Lower leg skin (tissue), 4 donors: ENCODE measurements at places on chromosomes 12 and 14. TPM values are rescaled to one million over a fixed set of nuclear protein-coding genes. Genes with fewer than 3 reads are reported as not detected.

- DNase-seq = no peak
Observed at GRCh38 chr14:88303041-88303440, 20.0 kb downstream of the KCNK10 start.

- no peak for DNase-seq
Observed at GRCh38 chr12:101051151-101051550, 158.9 kb downstream of the SLC5A8 start.

DNA sequence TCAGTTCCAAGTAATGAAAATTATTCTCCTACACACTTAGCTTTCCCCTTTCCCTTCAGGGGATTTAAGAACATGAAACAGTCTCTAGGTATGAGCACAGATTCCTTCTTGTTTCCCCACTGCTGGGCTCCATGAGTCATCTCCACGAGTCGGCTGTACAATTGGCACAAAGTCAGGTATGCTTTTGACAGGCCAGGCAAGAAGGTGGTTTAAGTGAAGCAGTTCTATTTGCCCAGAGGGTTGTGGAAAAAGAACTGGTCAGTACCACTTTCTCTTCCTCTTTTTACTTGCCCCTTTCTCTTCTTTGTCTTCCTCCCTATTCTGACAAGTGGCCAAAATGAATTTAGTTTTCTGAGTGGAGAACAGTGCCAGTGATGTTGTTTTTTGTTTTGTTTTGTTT is 16.3 kb downstream of the DYNC1H1 start:
- peak; percentile 86 for DNase-seq

- DNase-seq = no peak
Observed at GRCh38 chr14:83291714-83292113, 1758.1 kb upstream of the SEL1L start.

Gene ADSS1
- total RNA-seq = 6.1 TPM

DNA sequence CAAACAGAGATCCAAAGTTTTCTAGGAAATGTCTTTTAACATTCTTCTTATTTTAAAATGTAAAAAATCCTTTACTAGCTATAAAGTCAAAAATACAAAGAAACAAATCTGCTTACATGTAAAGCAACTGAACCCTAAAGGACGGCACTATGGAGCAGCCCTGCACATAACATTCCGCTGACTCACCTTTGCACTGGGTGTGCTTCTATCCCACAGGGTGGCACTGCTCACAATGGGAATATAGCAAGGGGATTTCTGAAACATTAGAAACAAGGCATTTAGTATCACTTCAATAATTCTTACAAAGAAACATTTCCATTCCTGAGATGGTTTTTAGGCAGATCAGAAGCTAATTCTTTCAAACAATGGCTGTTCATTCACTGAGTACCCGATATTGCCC is 94.3 kb downstream of the C12orf42 start:
- DNase-seq = no peak

Gene CCDC196
- not detected for total RNA-seq

Gene GPR162
- 0.65 TPM for total RNA-seq

- DNase-seq = no peak
Observed at GRCh38 chr14:50785457-50786063, 45.4 kb downstream of the NIN start.

- peak; percentile 59 for DNase-seq
Observed at GRCh38 chr14:100076606-100077005, 11.4 kb downstream of the EVL start.

Gene TSHR
- total RNA-seq = not detected

- DNase-seq = no peak
Observed at GRCh38 chr12:90585640-90586304, 369.2 kb downstream of the CCER1 start.

DNA sequence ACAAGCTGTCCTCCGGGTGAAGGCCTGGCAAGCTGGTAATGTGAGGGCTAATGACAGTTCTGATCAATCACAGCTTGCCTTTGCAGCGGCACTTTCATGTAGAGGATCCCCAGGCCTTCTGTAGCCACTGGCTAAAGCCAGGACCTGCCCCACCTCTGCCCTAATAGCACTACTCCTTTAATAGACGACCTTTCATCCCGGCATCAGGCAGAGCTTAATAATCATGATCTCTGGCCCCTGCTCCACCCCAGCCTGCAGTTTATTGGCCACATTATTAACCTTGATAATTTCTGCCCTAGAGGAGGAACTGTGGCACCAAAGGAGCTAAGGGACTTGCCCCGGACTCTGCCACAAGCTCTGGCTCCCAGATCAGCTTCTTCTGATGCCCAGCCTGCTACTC is 142.3 kb upstream of the TBX3 start:
- no peak for DNase-seq

DNA sequence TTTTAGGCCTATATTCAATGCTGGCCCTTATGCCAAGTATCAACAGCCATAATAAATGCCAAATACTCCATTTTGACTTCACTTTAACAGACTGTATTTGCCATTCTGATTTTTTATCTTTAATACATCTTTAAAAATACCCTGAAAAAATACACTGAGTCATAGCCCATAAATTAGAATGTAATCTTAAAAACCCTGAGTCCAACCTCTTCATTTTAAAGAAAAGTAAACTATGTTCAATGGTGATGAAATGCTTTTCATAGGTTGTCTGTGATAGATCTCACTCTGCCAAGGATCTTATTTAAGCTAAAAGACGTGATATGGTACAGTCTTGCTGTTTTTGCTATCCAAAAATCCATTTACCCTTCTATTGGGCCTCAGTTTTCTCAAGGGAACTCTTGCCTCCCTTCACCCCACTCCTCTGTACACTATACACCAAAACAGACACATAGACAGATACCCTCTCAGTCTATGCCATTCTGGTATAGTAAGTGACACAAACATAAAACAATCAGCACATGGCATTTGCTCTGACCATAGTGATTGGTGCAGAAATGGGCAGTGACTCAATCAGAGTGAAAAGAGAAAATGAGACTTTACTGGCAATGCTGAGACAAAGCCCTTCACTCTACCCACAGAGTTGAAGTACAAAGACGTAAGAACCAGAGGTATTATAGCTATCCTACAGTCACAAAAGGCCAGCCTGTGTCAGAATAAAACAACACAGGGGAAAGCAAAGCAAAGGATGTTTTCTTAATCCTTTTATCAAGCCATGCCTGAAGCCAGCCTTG is 49.1 kb downstream of the BTG1 start:
- DNase-seq = no peak

DNA sequence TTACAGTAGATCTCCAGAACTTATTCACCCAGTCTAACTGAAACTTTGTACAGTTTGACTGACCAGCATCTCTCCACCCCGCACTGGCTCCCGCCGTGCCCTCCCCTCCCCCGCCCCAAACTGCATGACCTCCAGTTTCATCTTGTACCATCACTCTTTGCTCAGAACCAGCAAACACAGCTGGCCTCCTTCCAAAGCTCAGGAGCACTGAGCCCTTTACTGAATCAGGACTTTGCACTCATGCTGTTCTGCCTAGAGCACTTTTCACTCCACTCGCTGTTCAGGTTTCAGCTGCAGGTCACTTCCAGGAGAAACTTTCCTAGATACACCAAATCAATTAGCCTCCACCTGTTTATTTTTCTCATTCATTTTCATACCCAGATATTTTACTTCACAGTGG is 455.3 kb upstream of the PDE3A start:
- DNase-seq = no peak

Gene PLEKHD1
- total RNA-seq = 0.13 TPM

Gene GPRC5D
- not detected for total RNA-seq

DNA sequence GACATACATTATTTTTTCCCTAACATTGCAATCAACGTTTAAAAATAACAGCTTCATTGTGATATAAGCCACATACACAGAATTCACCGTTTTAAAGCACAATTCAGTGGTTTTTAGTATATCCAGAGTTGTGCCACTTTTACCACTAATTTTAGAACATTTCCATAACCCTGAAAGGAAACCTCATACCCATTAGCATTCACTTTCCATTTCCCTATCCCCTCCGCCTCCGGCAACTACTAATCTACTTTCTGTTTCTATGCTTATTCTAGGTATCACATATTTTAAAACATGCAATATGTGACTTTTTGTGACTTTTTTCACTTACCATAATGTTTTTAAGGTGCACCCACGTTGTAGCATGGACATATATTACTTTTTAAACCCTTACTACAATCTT is 55.6 kb upstream of the ISM2 start:
- DNase-seq = no peak

GRCh38 chr12:106493531-106493930 is 89.3 kb upstream of the RFX4 start:
- no peak for DNase-seq

Gene TMTC1
- 38.2 TPM for total RNA-seq

Gene DBX2
- 0.91 TPM for total RNA-seq

Gene B3GNT4
- total RNA-seq = 14.9 TPM

GRCh38 chr12:13094367-13094766 is 9.1 kb downstream of the GSG1 start:
- no peak for DNase-seq

DNA sequence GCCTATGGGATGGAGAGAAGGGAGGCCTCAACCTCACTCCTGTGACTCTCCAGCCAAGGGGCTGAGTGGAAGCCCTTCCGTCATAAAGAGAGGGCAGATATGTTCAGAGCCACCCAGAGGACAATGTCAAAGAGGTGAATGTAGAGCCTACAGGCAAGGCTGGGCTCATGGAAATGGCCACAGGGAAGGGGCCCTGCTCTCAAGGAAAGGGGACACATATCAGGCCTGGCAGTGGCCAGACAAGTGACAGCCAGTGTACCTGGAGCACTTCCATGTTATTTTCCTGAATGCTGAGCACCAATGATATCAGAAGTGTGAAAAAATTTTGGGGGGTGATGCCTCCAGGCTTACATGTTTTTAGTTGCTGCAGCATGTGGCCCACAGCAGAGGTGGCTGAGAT is 36.6 kb upstream of the DDX11 start:
- DNase-seq = peak; percentile 58

DNA sequence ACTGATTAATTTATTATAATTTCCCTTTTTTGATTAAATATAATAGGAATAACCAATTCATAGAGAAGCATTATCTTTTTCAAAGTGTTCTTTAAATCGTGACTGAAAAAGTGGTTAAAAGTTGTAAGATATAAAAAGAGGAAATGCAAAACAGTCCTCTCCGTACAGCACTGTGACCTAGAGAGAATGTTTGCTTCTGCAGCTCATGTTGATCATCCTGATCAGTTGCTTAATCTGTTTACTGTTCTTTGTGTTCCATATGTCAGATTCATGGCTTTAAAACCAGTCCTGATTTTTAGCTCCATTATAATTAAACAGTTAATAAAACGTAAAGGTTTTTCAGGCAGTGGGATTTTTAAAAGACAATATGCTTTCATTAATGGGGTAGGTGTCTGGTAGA is 4.7 kb downstream of the TTC8 start:
- DNase-seq = no peak

Gene DLST
- total RNA-seq = 126 TPM

- peak; percentile 34 for DNase-seq
Observed at GRCh38 chr12:116236148-116236731, 41.3 kb downstream of the MED13L start.

GRCh38 chr12:121253638-121254335 is 42.7 kb downstream of the CAMKK2 start:
- DNase-seq = no peak

DNA sequence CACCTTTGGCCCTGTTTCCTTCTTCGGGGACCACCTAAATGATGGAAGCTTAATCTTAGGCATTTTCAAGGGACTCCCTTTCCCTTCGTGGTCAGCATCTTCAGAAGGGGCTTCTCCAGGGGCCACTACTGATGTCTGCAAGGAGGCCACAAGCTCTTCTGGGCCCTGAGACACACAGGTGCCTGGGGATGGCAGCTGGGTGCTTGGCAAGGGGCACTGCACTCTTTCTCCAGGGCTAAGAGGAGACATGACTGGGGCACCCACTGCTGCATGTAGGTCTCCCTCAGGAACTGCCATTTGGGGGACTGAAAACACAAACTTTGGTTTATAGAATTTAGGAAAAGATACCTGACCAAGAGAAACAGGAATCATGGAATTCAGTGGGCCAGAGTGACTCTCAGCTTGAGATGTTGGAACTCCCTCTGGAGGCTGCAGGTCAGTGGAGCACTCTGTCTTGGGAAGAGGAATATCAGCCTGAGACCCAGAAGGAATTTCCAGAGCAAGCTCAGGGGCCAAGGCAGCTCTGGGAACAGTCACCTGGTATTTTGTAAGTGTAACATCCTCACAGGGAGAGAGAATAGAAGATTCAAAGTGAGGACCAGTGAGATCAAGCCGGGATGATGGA is 16.0 kb downstream of the PLD4 start:
- no peak for DNase-seq

Gene ARG2
- 6.8 TPM for total RNA-seq

Gene TSPAN19
- total RNA-seq = not detected

Gene TXNDC16
- total RNA-seq = 7.1 TPM

GRCh38 chr12:106170285-106170684 is 31.5 kb upstream of the NUAK1 start:
- DNase-seq = peak; percentile 55
